Uterus (tissue), 4 donors: ENCODE measurements at places on chromosomes 6 and 20.

DNA sequence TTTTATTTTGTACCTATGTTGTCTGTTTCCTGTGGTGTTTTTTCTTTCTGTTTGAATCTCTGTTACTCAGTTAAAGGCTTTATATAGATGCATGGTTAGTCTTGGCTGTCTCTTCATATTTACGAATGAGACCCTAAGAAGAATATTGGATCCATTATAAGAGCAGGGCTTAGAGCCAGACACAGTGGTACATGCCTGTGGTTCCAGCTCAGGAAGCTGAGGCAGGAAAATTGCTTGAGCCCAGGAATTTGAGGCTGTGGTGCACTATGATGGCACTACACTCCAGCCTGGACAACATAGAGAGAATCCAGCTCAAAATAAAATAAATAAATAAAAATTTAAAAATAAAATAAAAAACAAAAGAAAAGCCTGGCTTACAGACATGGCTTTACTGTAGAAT, 211.1 kb downstream of the SOD2 start:
- no peak for DNase-seq

DNA sequence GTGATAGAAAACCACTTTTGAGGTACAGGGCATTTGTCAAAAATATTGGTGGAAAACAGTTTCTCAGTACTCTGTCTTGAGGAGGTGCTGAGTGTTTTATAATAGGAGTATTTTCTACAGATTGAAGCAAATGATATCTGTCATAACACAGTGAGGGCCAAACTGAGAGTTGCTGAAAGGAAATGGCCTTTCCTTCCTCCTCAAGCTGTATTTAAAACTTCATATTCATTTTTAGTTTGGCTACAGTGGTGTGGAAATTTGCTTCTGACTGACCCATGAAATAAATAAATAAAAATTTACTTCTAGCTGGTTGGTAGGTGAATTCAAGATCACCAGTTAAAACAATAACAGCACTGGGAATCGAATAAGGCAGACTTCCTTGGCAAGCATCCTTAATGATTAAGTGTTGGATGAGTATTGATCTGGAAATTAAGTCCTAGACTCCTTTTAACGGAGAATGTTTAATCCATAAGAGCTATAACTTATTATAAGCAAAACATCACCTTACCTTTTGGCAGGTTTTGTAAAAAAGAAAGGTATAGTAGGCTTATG, 828.6 kb upstream of the CITED2 start:
- no peak for DNase-seq

DNA sequence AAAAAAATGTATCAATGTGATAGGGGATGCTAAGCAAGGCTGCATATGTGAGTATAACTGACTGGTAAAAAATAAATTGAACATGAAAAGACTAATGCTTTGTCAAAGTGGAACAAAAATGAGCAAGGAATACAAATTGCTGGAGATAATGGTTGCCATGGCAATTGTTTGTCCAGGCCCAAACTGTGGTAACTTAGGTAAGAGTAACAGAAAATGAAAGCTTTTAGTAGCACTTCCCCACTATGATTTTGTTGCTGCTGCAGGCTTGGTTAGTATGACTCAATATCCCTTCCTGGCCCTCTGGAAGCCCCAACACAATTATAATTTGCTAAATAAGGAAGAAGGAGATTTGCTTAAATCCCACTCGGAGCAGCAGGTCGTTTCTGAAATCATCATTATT, 577.1 kb downstream of the DOK5 start:
- DNase-seq = no peak

GRCh38 chr20:41574802-41575389, 43.3 kb downstream of the CHD6 start:
- no peak for DNase-seq

DNA sequence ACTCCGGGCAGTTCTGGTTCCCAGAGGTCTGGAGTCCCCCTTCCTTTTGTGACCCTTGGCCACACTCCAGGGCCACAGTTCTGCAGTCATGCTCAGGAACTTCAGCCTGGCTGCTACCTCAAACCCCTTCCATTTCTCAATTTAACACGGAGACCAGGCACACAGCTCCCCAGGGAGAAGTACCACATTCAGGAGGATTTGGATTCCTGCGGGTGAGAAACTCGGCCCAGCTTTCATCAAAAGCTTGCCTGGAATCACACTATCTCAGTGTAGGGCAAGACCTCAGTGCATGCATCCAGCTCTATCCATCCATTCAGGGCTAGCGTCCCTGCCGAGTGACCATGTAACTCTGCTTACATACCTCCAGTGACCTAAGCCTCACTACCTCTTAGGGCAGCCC, 16.8 kb upstream of the IP6K3 start:
- no peak for DNase-seq

GRCh38 chr6:1611322-1611571, 1.5 kb downstream of the FOXC1 start:
- DNase-seq = no peak

DNA sequence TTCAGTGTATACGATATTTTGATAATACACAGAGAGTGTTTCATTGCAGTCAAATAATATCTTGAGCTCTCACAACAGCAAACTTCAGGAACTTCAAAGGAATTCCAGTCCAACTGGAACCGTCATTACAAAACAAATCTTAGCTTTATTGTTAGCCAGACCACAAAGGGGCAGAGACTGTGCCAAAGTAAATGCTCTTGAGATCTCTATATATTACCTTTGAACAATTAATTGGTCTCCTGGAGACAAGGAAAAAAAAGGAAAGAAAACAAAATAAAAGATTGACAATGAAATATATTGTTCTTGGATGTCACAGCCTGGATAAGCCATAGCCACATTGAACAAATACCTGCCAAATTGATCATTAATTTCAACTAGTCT, 70.0 kb downstream of the FOXC1 start:
- DNase-seq = no peak

DNA sequence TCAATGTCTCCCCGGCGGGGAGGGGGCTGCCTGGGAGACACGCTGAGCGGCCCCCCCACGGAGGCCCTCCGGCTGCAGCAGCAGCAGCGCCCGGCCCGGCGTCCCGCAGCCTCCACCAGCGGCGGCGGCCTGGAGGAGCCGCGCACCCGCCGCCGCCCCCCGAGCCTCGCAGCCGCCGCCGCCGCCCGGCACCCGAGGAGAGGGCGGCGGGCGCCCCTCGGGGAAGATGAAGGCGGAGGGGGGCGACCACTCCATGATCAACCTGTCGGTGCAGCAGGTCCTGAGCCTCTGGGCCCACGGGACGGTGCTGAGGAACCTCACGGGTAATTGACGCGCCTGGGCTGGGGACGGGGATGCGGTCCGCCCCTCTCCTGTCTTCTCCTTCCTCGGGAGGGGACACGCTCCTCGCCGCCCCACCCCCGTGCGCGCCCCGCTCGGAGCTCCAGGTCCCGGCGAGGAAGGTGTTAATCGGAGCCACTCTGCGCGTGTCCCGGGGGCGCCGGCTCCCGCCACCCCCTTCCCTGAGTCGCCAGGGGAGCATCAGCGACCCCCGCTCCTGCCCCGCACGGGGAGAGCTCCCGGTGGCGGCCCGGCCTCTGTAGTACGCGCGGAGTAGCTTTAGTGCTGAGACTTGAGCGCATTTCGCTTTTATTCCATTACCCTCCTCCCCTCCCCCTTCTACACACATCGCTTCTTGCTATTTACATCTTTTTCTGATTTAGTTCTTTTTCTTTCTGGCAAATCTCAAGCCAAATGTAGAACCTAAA, 686 bp downstream of the TMEM170B start:
- peak; percentile 34 for DNase-seq

GRCh38 chr6:33696548-33697518, 14.7 kb downstream of the UQCC2 start:
- peak; percentile 56 for DNase-seq

GRCh38 chr6:9248133-9248532, 812.8 kb upstream of the SLC35B3 start:
- DNase-seq = no peak
